ENCODE measurements at places on chromosomes 1 and 21.

DNA sequence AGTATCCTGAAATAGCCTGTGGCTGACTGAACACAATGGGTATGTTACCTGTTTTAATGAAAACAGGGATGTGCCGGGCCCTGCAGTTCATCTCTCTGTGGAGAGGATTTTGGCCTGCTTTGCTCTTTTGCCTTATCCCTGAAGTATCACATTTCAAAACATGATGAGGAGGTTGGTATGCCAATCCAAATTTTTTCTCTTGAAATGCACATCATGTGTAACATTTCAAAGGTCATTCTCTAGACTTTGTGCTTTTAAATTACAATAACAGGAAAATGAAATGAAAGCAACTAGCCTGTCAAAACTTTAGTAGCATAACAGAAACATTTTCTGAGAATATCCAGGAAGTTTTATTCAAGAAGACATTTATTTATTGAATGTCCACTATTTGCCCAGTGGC is 118.9 kb downstream of the SLC44A5 start:
- no peak for DNase-seq

GRCh38 chr1:50982611-50983010 is 12.6 kb downstream of the CDKN2C start:
- no peak for DNase-seq

- no peak for DNase-seq
Observed at GRCh38 chr1:171468120-171468750, 17.1 kb upstream of the PRRC2C start.

GRCh38 chr21:42149656-42150473 is 69.1 kb upstream of the ABCG1 start:
- DNase-seq, result no peak

Data from NCI-H82 (cell line).